ENCODE measurements at places on chromosomes 1 and 21. TPM values are rescaled to one million over a fixed set of nuclear protein-coding genes. Genes with fewer than 3 reads are reported as not detected.
A peak's percentile ranks its signal among the peaks of the same experiment; 100 is the strongest.

DNA sequence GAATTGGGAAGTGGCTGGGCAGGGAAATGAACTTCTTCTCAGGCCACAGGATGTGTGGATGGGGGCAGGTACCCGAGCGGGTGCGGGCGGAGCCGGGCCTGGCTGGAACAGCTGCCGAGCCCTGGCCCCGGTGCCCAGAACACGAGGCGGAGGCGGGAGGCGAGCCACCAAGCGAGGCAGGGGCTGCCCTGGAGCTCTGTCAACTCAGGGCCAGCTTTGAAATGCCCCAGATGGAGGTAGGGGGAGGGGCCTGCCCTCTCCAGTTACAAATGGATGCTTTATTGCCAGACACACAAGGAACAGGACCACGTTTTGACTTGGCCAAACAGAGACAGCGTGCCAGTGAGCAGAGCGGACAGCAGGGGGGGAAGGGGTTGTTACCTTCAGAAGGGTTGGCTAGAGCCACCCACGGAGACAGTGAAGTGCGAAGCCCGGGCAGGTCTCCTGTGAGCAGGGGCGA is 240.4 kb downstream of the SDCCAG8 start:
- no peaks in the 10 kb centered on the region for H3K4me1 ChIP-seq
- no peak for DNase-seq
- peak overlapping the region; percentile 35 for H3K27ac ChIP-seq
- no peaks in the 10 kb centered on the region for H3K36me3 ChIP-seq
- no peaks in the 10 kb centered on the region for H3K27me3 ChIP-seq

DNA sequence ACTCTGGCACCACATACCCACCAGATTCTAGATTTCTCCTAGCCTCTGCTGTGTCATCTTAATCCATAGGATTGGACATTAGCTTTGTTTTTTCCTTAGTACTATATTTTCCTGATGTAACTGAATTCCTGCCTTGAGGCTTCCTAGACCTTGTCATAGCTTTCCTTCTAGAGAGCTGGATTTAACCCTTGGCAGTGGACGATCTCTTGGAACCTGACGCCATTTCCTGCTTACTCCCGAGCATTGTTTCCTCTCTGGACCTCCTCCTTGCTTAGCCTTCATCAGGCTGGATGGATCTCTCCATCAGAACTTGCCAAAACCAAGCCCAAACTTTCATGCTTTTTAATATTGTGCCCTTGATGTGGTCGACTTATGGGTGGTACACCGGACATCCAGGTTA is 1.5 kb downstream of the APOBEC4 start:
- H3K27me3 ChIP-seq, result no peaks in the 10 kb centered on the region
- DNase-seq, result no peak
- H3K4me1 ChIP-seq, result no peaks in the 10 kb centered on the region
- no peak overlapping the region for H3K4me3 ChIP-seq

DNA sequence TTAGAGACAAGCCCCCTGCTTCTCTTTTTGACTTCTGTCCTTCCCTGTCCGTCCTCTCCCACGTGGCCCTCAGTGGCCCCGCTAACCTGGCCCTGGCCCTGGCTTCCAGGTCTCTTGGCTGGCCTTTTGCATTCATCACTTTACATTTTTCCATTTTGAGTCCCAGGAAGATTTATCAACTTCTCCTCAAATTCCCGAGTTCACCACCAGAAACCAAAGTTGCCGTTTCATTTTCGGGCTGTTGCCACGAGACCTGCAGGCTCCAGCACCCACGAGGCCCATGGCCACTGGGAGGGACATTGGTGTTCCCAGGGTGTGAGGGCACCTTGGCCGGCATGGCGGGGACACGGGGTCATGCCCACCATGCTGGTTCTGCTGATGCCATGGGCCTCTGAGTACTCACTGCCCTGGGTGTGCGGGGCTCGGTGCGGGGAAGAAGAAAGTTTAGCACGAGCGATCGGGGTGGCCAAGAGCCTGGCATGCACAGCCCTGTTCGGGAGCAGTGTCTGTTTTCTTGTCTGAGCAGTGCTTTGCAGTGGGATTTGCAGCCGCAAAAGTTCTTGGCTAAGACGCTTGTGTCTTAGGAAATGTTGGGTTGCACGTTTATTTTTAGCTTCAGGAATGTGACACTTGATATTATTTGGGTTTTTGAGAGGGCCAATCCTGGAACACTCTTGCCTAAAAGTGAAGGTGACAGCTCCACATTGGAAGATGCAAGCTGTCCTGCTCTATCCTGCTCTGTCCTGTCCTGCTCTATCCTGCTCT is 40.4 kb upstream of the ADARB1 start:
- peak overlapping the region; percentile 64 for H3K27ac ChIP-seq
- H3K36me3 ChIP-seq, result no peaks in the 10 kb centered on the region
- peak; percentile 15 for DNase-seq
- H3K4me1 ChIP-seq, result no peaks in the 10 kb centered on the region

- H3K27me3 ChIP-seq, result no peaks in the 10 kb centered on the region
- DNase-seq, result no peak
- H3K4me1 ChIP-seq, result no peaks in the 10 kb centered on the region
- H3K36me3 ChIP-seq, result no peaks in the 10 kb centered on the region
- H3K4me3 ChIP-seq, result no peak overlapping the region
- H3K27ac ChIP-seq, result no peak overlapping the region
Measured at GRCh38 chr1:158362941-158363340, 9.2 kb downstream of the CD1E start.

- no peaks in the 10 kb centered on the region for H3K27me3 ChIP-seq
- H3K36me3 ChIP-seq, result no peaks in the 10 kb centered on the region
- H3K27ac ChIP-seq, result no peak overlapping the region
- H3K4me1 ChIP-seq, result no peaks in the 10 kb centered on the region
Measured at GRCh38 chr1:184513966-184514365, 127.1 kb downstream of the C1orf21 start.

DNA sequence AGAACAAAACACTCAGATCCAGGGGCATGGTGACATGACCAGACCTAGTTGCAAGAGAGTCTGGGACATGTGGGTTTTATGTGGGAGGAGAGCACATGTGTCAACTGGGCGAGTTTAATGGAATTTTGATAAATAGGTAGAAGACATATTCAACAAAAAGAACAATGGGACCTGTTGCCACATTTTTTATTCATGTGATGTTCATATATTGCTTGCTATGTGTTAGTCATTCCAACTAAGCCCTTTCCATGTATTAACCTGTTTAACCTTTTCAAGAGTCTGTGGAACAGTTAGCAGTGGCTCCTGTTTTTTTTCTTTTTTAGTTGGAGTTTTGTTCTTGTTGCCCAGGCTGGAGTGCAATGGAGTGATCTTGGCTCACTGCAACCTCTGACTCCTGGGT is 30.1 kb upstream of the CSF3R start:
- H3K27me3 ChIP-seq, result no peaks in the 10 kb centered on the region
- no peaks in the 10 kb centered on the region for H3K4me1 ChIP-seq
- no peak overlapping the region for H3K27ac ChIP-seq
- H3K4me3 ChIP-seq, result no peak overlapping the region
- DNase-seq, result no peak
- H3K36me3 ChIP-seq, result no peaks in the 10 kb centered on the region

DNA sequence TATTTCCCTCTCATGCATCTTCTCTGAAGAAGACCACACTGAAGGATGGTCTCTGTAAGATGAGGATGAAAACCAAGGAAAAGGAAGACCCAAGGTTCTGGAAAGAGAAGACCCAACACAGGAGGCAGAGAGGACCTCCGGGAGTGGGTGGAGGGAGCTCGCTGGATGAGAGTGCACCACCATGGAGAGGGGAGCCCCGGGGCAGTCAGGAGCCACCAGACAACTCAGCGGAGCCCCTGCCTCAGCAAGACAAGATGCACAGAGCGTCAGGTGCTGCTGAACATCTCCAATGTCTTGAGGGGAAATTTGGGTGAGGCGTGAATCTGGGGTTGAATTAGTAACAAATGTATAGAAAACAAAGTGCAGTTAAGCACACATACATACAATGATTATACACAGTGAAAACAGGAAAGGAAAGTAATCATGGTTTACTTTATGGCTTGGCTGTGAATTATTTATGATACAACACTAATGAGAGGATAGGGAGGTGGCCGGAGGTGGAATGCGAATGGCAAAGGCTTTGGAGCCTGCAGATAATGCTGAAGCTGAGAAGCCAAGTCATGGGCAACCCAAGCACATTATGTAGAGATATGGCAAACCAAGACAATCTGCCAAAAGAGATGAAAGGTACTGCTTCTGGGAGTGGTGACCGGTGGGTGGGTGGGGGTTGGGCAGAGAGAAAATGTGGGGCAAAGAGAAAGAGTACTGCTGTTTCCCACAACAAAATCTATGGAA is 80.4 kb upstream of the EDN2 start:
- no peaks in the 10 kb centered on the region for H3K27me3 ChIP-seq
- H3K27ac ChIP-seq, result no peak overlapping the region
- H3K4me1 ChIP-seq, result no peaks in the 10 kb centered on the region
- H3K36me3 ChIP-seq, result no peaks in the 10 kb centered on the region
- no peak overlapping the region for H3K4me3 ChIP-seq

- H3K27ac ChIP-seq, result no peak overlapping the region
- DNase-seq, result no peak
- H3K36me3 ChIP-seq, result no peaks in the 10 kb centered on the region
- no peaks in the 10 kb centered on the region for H3K4me1 ChIP-seq
Measured at GRCh38 chr1:67401443-67401842, 28.8 kb downstream of the SERBP1 start.

GRCh38 chr1:225539069-225539468 is 111.2 kb upstream of the LBR start:
- no peak overlapping the region for H3K27ac ChIP-seq
- H3K4me3 ChIP-seq, result no peak overlapping the region
- DNase-seq, result no peak
- no peaks in the 10 kb centered on the region for H3K4me1 ChIP-seq

DNA sequence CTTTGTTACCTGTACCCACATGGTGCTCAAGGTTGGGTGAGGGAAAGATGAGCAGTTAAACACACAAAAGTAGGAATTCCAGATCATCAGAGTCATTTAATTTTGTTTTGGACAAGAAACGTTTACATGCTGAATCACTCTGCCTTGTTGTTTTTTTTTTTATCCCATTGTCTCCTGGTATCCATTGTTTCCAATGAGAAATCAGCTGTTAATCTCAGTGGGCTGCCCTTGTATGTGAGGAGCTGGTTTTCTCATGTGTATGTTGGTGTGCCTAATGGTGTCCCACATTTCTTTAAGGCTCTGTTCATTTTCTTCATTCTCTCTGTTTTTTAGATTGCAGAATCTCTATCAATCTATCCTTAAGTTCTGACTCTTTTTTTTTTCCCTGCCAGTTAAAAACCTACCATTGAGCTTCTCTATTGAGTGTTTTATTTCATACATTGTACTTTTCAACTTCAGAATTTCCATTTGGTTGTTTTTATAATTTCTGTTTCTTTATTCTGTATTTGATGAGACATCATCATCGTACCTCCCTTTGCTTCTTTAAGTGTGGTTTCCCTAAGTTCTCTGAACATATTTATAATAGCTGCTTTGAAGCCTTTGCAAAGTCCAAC is 8.8 kb upstream of the OBSCN start:
- no peak overlapping the region for H3K27ac ChIP-seq
- no peak for DNase-seq
- H3K4me1 ChIP-seq, result no peaks in the 10 kb centered on the region

- H3K4me1 ChIP-seq, result no peaks in the 10 kb centered on the region
- H3K4me3 ChIP-seq, result no peak overlapping the region
Measured at GRCh38 chr1:9859281-9860014, 35.7 kb upstream of the CLSTN1 start.

GRCh38 chr21:45970674-45971615 is 10.6 kb upstream of the COL6A1 start:
- no peaks in the 10 kb centered on the region for H3K36me3 ChIP-seq
- H3K27me3 ChIP-seq, result no peaks in the 10 kb centered on the region
- H3K4me3 ChIP-seq, result no peak overlapping the region

DNA sequence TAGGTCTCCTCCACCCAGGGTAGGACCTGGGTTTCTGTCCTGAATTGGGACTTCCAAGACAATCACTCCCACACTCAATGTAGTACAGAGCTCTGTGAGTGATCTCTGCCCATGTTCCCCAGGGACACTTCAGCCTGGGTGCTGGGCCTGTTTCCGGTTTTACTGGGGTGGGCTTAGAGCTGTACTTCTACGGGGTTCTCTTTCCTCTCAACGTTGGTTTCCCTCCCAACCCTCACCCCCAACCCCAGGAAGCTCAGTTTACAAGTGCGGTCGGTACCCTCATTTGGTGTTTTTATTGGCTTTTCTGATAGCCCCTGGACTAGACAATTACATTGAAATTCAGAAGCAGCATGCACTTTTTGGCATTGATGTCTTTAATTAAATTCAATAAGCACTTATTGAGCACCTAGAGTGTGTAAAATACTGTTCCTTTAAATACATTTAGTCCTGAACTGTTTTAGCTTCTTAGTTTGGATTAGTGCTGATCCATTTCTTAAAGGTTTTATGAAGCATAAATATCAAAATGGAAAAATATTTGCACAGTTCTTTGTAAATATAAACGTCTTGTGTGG is 542 bp upstream of the XPR1 start:
- no peaks in the 10 kb centered on the region for H3K27me3 ChIP-seq
- no peaks in the 10 kb centered on the region for H3K36me3 ChIP-seq
- no peak for DNase-seq
- H3K27ac ChIP-seq, result peak overlapping the region; percentile 87
- H3K4me3 ChIP-seq, result no peak overlapping the region

The NUP210L gene
- 0.21 TPM for total RNA-seq

The ORC1 gene
- not detected for total RNA-seq

The C1QB gene
- 37.9 TPM for total RNA-seq

The ACBD3 gene
- total RNA-seq, result 43.5 TPM

The DHRS3 gene
- 82.0 TPM for total RNA-seq

The PTGFR gene
- 14.6 TPM for total RNA-seq

The C1orf115 gene
- 15.0 TPM for total RNA-seq

The ITGB2 gene
- 20.2 TPM for total RNA-seq

The HMCN1 gene
- 3.3 TPM for total RNA-seq

The C1orf122 gene
- 25.6 TPM for total RNA-seq
